ENCODE measurements at places on chromosomes 5 and 9.

- DNase-seq: no peak
Measured at GRCh38 chr5:115963566-115963965, 1.3 kb downstream of the LVRN start.

DNA sequence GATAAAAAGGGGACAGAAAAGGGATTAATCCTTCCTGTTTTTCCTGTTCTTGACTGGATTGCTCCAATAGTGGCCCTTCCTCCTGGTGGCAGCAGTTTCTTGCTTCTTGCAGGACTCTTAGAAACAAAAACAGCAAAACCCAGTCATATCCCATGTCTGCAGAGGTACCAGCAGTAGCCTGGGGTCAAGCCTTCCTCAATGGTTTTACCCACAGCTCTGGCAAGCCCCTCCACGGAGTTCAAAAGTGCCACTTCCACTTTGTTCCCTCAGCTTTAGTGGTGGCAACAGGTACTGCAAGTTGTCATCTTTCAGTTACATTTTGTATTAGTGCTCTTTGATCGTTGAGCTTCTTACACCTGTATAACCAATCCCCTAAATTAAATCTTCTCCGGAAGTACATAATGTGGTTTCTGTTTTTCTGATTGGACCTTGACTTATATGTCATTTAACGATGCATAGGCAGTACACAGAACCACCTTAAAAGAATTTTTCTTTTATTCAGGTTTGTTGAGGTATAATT, 8.7 kb upstream of the RANBP6 start:
- DNase-seq: no peak

DNA sequence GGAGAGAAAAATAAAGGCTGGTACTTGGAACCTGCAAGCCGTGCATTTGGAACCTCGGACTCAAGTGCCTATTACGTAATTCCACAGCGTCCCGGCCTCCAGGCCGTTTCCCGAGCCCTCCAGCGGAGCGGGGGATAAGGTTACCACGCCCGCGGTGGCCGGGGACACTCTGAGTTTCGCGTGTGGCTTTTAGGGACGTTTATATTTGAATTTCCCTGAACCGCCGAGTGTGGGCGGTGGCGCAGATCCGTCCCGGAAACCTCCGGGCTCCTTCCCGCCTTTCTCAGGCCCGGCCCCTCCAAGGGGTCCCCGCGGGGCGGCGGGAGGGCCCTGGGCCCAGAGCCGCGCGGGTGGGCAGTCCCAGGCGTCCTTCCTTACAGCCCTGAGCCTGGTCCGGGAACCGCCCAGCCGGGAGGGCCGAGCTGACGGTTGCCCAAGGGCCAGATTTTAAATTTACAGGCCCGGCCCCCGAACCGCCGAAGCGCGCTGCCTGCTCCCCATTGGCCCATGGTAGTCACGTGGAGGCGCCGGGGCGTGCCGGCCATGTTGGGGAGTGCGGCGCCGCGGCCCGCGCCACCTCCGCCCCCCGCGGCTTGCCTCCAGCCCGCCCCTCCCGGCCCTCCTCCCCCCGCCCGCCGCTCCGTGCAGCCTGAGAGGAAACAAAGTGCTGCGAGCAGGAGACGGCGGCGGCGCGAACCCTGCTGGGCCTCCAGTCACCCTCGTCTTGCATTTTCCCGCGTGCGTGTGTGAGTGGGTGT, at the start of gene LMNB1:
TSS of gene LMNB1 (plus strand) at position 638 of the 758 bp plus-strand sequence. CDS start 373 bp downstream, outside the sequence.
- peak; percentile 94 for DNase-seq

DNA sequence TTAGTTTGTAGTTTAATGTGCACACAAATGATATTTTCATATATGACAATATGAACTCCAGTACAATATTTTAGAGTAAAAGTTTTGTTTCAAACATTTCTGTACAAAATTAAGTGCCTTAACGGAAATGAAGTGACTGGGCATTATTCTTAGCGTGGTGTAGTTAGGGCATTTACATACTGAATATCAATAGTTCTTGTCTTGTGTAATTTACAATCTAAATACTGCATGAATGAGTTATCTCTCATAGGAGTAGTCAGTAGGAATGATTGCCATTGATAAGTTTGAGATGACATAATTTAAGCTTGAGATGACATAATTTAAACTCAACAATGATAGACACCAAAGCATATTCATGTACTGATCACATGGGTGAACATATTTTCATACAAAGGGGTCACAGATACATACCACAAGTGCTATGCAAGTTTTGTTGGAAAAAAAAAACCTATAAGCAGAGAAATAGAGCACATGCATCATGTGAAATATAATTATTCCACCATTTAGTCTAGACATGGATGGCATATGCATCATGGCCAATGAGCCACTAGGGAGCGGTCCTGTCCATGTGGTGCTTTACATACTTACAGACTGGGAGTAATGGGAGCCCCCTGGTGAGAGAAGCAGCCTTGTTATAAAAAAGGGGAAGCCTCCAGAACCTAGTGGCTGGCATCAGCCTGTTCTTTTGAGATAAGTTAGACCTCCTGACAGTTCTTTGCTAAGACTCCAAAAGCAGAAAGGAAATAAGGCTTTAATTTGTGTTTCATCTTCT, 1523.9 kb downstream of the MAT2B start:
- DNase-seq: no peak

GRCh38 chr5:132134384-132134783, 60.8 kb downstream of the CSF2 start:
- no peak for DNase-seq

DNA sequence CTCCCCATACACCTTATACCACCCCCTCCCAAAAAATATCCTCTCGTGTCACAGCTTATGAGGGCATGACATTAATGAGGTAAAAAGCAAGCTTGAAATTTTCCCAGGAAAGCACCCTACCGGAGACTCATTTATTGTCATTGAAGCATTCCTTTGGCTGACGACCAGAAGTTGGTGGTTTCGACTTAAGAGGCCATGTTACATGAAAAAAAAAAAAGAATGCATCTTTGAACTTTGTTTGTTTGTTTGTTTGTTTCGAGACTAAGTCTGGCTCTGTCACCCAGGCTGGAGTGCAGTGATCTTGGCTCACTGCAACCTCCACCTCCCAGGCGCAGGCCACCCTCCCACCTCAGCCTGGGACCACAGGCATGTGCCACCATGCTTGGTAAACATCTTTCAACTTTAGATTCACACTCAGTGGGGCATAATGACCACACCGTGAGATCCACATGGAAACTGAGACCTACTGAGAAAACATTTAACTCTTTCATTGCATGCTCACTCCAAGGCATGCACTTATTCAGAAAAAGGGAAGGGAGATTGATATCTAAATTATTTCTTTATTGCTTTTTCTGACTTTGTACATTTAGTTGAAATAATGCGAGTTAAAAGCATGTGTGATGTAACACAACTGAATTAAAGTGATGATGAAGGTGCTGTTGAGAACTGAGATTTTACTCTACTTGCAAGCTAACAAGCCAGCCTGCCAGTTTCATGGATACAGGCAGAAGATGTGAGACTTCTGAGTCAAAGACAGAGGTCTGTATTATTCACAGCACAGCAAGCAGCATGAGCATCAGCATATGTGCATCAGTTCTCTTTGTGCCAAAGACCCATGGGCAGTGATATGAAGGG, 5.1 kb upstream of the RAB14 start:
- DNase-seq: no peak

DNA sequence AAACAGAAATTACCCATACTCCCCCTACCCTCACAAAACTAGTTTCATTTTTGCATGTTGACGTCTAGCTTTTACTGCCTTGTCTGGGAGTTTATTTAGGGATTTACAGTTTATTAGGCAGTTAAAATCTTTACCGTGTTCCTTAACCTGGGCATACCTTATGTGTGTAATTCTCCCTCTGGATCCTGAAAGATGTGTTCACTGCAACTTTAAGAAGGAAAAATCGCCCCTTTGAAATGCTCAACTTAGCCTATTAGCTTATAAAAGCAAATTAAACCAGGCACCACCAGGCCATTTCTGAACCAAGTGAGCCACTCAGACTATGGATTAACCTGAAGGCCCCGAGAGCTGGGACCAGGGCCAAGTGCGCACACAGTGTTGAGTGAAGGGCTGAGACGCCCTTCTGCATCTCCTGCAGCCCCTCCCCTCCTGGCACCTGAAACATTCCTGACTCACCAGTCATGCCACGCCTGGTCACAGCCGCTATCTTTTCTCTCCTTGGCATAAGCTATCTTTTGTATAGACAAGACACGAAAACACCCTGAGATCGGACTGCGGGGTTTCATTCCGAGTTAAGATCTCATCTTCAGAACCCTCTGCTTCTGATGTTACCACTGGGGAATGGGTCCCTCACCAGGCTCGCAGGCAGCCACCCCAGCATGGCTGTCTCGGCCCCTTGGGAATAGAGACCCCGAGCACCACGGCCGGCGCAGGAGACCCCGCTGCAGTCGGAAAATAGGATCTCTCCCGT, 111.9 kb downstream of the ROR2 start:
- no peak for DNase-seq

DNA sequence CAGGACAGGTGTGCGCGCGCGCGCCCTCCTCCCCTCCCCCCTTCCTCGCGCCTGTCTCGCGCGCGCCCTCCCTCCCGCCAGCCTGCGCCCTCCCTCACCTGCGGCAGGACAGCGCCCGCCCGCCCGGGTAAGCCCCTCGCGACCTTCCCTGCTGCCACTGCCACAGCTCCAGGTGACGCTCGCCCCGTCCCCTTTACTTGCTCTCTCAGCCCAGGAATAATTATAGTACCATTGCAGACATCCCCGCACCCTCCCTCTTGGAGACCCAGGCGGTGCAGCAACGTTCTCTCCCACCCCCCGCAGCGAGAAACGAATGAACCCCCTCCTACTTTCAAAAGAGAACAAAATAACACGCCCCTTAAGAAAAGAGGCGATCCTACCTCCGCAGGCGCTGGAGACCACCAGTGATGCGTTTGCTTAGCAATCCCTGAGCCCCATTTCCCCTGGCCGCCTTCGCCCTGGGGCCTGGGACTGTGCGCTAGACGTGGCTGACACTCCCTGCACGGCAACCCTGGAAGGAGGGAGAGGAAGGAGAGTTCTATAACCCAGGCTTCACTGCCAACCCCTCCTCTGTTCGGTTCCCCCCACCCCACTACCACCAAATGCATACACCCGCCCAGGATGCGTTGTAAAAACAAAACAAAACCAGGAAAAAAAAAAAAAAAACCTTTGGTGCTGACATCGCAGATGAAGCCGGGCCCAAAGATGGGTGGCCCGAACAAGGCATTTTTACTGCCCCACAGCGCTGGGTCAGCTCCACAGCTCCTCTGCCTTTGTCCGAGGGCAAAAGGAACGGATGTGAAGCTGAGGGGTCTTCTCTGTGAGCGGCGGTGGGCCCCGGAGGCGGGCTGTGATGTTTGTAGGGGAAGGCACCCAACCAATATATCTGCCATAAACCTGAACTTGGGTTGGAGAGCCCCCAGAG, 5.6 kb upstream of the PURA start:
- peak; percentile 19 for DNase-seq

- DNase-seq: no peak
Measured at GRCh38 chr5:72107131-72107900, at the start of gene MAP1B. Gene MAP1B, plus strand, starts transcription at chr5:72107475. Its CDS starts 57 bp downstream, at chr5:72107532.

GRCh38 chr5:109690242-109690974, 681 bp downstream of the MAN2A1 start:
- peak; percentile 44 for DNase-seq

DNA sequence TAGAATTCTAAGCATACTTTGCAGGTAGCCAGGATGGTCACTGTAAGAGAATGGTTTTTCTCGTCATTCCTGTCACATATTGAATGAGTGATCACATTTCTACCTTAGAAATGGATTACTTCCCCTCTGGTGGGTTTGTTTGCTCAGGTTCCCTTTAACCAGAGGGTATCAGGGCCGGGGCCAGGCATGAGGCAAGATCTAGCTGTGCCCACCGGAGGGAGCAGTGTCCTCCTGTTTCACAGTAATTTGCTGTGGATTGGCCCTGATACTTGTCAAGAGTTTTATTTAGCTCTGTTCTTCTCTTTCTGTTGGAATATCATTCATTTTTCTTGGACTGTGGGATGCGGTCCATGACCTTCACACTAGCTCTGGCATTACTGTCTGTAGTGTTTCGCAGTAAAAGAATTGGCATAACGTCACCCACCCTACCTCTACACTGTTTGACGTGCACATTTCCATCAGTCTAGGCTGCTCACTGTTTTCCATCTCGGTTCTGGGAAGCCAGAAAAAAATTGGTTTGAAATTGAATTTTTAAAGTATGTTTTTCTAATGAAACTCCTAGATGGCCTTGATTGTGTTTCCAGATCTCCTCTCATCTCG, 42.4 kb upstream of the ZBED3 start:
- DNase-seq: no peak

All from activated CD8-positive, alpha-beta memory T cell treated with anti-CD3 and anti-CD28 coated beads, Interleukin-2, amount 50 U/mL, for 4 hours (primary cell).